Muscle of arm (tissue), 14 donors: ENCODE measurements at places on chromosomes 12 and 14. TPM values are rescaled to one million over a fixed set of nuclear protein-coding genes. Genes with fewer than 3 reads are reported as not detected.

The GLT1D1 gene
- 0.81 TPM for polyA plus RNA-seq

The TAS2R46 gene
- polyA plus RNA-seq, result not detected

The FAM186B gene
- polyA plus RNA-seq, result 2.6 TPM

- no peak for DNase-seq
Measured at GRCh38 chr12:52182384-52182783, 9.4 kb downstream of the KRT80 start.

- DNase-seq, result no peak
Measured at GRCh38 chr14:52086711-52087110, 17.9 kb upstream of the NID2 start.

- DNase-seq, result no peak
Measured at GRCh38 chr12:6819106-6820030, 2.3 kb upstream of the GPR162 start.

GRCh38 chr12:111283521-111283920 lies 85.4 kb downstream of the PHETA1 start:
- no peak for DNase-seq

DNA sequence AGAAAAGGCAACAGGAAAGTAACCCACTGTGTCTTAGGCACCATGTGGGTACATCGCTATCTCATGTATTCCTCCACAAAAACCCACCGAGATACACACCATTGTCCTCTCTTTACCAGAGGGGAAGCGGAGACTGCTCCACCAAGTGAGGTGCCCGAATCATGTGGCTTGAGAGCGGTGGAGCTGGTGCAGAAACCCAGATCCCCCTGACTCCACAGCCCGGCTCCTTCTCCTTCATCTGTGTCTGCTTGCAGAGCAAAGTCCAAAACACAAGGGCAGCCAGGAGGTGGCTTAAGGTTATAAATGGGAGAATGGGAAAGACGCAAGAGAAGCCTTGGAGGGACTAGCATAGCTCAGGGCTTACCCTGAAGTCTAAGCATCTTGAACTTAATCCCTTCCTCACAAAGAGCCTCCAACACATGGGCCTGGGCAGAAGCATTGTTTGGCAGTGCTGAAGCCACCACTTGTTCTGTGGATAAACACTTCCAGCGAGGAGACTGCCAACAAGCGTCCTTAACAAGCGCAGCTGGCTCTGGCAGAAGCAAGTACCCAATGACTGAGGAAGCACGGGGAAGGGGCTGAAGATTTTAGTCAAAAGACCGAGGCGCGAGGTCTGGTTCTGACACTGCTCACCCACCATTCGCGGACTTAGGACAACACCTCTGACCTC lies 83.0 kb downstream of the TTC7B start:
- DNase-seq, result no peak

GRCh38 chr14:43894534-43894933 lies 612.5 kb downstream of the FSCB start:
- no peak for DNase-seq

- no peak for DNase-seq
Measured at GRCh38 chr12:62977883-62978282, 42.9 kb upstream of the PPM1H start.

DNA sequence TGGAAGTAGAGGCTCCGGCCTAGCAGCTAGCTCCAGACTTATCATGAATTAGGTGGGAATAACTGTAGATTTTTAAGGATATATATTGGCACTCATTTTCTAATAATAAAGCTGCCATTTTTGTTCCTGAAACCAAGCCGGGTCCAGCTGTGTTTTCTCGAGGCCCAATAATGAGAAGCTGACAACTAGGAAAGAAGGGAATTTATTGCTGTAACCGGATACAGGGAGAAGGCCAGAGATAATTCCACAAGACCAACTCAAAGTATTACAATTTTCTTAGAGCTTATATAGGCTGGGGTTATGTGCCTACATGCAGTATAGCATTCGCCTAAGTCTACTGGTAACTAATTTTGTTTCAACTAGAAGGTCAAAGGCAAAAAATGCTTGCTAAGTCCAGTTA lies 122.3 kb upstream of the FBXO33 start:
- no peak for DNase-seq

DNA sequence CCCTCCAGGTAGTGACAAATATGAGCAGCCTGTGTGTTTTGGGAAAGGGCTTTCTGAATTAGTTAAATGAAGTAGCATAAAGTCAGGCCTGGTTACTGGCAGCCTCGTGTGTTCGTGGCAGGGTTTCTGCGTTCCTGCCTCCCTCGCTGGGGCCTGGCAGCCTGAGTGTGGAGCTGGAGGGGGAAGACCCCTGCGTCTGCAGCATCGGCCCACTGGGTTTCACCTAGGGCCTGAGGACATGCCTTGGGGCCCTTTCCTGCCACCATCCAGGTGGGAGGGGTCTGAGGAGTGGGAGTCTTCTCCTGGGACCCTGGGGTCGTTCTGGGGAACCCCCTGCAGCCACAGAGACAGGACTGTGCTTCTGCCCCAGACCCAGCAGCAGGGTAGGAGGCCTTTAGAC lies 20.4 kb upstream of the AMN start:
- no peak for DNase-seq

DNA sequence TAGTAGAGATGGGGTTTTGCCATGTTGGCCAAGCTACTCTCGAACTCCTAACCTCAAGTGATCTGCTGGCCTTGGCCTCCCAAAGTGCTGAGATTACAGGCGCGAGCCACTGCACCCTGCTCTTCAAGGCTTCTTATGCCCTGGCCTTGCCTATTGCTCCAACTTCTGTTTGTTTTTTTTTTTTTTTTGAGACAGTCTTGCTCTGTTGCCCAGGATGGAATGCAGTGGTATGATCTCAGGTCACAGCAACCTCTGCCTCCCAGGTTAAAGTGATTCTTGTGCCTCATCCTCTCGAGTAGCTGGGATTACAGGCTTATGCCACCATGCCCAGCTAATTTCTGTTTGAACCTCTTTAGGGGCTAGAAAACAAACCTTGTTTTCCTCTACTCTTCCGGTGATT lies 6.0 kb upstream of the ABCD4 start:
- no peak for DNase-seq
